ENCODE measurements at places on chromosomes 6 and 20. TPM values are rescaled to one million over a fixed set of nuclear protein-coding genes. Genes with fewer than 3 reads are reported as not detected.

GRCh38 chr6:130697995-130698535, 129.1 kb upstream of the SMLR1 start:
- no peak overlapping the region for H3K4me3 ChIP-seq
- H3K27ac ChIP-seq: no peak overlapping the region

- H3K4me3 ChIP-seq: no peak overlapping the region
- H3K4me1 ChIP-seq: no peaks in the 10 kb centered on the region
- no peak overlapping the region for H3K27ac ChIP-seq
- no peaks in the 10 kb centered on the region for H3K36me3 ChIP-seq
- no peaks in the 10 kb centered on the region for H3K27me3 ChIP-seq
Observed at GRCh38 chr20:16695628-16696027, 34.2 kb upstream of the SNRPB2 start.

The CDH22 gene
- not detected for total RNA-seq

- H3K4me3 ChIP-seq: no peak overlapping the region
- no peak overlapping the region for H3K27ac ChIP-seq
- H3K4me1 ChIP-seq: no peaks in the 10 kb centered on the region
- no peak for DNase-seq
Observed at GRCh38 chr6:169999367-169999766, 247.9 kb downstream of the ERMARD start.

GRCh38 chr20:24971376-24972101, 21.0 kb downstream of the APMAP start:
- no peak for DNase-seq
- no peaks in the 10 kb centered on the region for H3K27me3 ChIP-seq
- peaks cover 4% of the 10 kb centered on the region for H3K36me3 ChIP-seq
- H3K4me1 ChIP-seq: no peaks in the 10 kb centered on the region
- no peak overlapping the region for H3K27ac ChIP-seq

The RAET1E gene
- total RNA-seq: 0.22 TPM
